ENCODE measurements at places on chromosomes 4 and X. TPM values are rescaled to one million over a fixed set of nuclear protein-coding genes. Genes with fewer than 3 reads are reported as not detected.

GRCh38 chr4:73653695-73654106, 33.5 kb upstream of the RASSF6 start:
- DNase-seq, result no peak

DNA sequence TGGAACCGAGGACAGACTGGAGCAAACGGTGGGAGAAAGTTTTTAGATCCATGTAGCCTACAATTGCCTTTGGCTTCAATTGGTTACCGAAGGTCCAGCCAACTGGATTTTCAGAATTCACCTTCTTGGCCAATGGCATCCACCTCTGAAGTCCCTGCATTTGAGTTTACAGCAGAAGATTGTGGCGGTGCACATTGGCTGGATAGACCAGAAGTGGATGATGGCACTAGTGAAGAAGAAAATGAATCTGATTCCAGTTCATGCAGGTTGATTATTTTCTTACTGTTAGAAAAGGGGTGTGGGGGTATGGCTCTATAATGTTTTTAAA, 702 bp downstream of the KLHL5 start:
- no peak for DNase-seq

- no peak for DNase-seq
Measured at GRCh38 chrX:110286106-110286505, 31.8 kb downstream of the AMMECR1 start.

DNA sequence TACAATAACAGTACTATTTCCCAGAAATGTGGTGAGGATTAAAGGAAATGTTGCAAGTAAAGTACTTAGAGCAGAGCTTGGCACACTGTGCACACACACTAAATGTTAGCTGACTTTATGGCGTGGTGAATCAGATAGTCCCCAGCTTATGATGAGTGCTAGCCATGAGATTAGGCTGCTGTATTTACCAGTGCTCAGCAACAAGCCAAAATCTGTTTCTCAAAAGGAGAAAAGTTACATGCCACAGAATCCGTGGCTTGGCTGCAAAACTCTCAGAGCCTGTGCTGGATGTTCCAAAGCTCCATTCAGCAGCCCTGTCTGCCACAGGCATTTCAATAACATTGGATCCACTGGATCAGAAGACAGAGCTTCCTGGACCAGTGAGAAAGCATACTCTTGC, 12.8 kb upstream of the STBD1 start:
- no peak for DNase-seq

- DNase-seq, result peak; percentile 62
Measured at GRCh38 chrX:114583646-114584374, at the start of gene HTR2C. Gene HTR2C (plus strand): TSS chrX:114584086. CDS start chrX:114726937, 142,851 bp downstream.

DNA sequence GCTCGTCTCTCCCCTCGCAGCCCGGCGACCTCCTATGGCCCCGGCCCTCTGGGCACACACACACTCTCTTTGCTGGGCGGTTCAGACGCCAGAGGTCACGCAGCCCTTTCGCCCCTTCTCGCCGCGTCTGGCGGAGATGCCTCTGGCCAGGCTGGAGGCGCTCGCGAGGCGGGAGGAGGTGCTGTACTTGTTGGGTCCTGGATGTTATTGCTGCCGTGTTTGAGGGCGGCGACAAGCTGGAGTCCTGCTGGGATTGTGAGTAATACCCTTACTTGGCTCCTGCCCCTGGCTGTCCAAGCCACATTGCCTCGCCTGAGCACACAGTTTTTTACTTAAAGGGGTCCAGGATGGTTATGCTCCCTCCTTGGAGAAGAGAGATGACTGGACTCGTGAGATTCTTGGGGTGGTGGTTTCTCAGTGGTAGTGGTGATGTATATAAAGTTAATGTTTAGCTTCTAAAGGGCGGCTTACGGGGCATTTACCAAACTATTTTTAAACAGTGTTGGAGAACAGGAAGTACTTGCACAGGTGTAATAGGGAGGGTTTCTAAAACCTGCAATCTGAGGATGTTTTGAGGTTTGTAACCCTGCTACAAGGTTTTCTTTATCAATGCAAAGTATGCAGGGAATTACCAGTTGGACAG, 572 bp downstream of the USP53 start:
- DNase-seq, result peak; percentile 86

DNA sequence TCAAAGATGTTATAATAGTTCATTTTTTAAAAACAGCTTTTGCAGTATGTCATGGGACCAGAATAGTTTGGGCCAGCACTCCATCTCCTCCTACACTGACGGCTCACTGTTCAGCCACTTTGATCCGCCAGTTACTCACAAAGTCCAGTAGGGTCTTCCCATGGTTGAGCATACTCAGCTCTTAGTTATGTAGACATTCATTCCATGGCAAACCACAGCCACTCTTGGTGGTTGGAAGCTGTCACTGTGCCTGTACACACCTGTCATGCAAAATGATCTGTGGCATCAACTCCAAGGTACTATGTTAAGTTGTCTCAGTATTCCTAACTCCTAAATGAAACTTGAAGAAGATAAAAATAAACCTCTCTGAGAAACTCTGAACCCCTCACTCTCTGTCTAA, 127.2 kb downstream of the NR3C2 start:
- no peak for DNase-seq

DNA sequence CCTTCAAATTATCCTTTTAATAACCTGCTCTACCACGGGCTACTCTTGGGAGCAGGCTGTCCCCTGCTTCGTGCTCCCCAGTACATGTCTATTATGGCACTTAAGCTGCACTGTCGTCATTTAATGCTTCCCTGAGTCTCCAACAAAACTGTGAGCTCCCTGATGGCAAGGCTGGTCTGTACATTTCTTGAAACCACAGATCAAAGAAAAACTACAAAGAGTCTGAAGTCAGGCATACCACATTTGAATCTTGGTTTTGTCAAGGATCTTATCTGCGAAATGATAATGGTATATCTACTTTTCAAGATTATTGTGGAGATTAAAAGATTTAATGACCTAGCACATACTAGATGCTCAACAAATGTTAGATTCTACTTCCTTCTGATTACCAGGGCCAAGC, 45.7 kb downstream of the MAML3 start:
- DNase-seq, result no peak

DNA sequence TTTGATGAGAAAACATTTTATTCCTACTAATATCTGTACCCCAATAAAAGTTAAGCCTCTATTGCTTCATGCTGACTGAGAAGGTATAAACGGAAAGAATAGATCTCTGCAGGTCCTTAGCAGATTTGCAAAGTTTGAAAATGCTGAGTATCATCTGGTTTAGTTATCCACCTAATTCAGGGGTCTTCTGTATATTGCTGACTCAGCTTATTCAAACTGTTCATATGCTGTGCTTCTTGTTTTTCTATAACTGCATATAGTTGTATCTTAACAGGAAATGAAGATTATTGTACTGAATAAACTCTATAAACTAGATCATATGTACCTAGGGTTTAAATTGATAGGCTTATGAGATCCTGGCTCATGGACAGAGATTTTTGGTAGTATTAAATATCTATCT, 23.7 kb downstream of the ZNF330 start:
- DNase-seq, result no peak

DNA sequence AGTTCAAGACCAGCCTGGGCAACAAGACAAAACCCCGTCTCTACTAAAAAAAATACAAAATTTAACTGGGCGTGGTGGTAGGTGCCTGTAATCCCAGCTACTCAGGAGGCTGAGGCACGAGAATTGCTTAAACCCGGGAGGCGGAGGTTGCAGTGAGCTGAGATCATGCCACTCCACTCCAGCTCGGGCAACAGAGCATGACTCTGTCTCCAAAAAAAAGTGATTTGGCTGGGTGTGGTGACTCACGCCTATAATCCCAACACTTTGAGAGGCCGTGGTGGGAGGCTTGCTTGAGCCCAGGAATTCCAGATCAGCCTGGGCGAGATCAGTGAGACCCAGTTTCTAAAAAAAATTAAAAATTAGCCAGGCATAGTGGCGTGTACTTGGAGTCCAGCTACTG, 4.1 kb downstream of the OPHN1 start:
- DNase-seq, result no peak

DNA sequence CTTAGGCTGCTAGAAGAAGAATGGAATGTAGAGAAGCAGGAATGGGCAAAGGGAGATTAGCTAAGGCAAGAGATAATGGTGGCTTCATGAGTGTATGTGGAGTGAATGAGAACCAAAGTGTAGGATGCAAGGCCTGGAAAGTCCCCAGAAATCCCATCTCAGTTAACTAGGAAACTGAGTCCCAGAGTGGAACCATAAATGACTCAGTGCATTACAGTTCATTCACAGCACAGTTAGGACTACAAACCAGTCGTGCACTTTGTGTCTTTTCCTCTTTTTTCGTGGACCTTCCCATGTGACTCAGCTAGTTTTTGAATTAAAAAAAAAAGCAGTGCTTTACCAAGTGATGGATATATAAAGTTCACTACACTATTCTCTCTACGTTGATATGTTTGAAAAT, 27.7 kb upstream of the REST start:
- no peak for DNase-seq

DNA sequence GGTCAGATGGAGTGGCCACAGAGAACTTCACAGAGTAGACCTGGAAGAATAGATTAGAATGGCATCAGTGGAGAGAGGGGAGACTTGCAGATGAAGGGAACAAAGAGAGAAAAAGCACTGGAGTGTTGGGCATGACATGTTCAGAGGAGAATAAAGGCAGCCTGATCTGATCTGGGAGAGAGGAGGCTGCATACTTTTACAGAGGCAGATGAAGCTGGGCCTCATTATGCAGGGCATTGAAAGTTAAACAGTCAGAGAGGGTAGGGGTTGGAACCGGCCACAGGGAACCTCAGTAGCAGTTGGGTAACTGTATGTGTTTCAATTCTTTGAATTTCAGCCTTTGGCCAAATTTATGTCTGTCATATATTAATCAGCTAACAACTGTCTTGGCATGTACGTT, 61.2 kb downstream of the SH3BGRL start:
- DNase-seq, result no peak

DNA sequence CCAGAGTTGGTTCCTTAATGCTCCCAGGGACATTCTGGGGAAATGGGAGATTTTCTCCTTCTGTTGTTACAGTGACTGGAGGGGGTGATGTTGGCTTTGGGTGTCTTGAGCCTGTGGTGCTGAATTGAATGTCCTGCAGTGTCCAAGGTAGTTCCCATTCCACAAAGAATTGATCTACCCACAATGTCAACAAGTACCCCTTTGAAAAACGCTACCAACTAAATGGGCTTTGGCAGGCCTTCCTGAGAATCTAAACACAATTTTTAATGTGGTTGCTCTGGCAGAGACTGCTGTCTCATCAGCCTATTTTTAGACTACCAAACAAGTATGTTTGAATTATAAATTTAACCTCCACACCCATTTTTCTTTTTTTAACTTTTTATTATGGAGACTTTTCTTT, 69.4 kb downstream of the CCKAR start:
- DNase-seq, result no peak

GRCh38 chrX:133771086-133771646, 214.2 kb downstream of the GPC3 start:
- DNase-seq, result no peak

C1QTNF7 gene
- not detected for total RNA-seq

GPRASP2 gene
- total RNA-seq, result 20.0 TPM

ADH1C gene
- 0.23 TPM for total RNA-seq

Measured in WTC11 (cell line).